ENCODE measurements at places on chromosomes 3 and 15. TPM values are rescaled to one million over a fixed set of nuclear protein-coding genes. Genes with fewer than 3 reads are reported as not detected.

DNA sequence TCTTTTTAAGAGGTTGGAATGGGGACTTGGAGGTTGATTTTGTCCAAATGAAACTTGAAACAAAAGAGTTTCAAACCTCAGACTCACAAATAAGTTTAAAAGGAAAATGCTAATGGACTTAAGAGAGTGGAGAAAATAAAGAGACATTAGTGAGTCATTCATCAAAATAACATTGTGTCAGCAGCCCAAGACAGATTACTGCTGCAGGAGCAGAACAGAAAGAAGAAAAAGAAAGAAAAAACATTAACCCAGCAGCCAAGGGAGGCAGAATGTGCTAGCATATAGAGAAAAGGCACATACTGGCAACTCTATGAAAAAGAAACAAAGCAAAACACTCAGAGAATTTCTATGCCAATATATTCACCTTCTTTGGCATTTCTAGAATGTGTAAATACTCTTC, 42.6 kb downstream of the ADAMTS9 start:
- no peaks in the 10 kb centered on the region for H3K27me3 ChIP-seq
- peak overlapping the region; percentile 18 for H3K27ac ChIP-seq
- H3K36me3 ChIP-seq, result no peaks in the 10 kb centered on the region
- no peak for DNase-seq
- H3K4me3 ChIP-seq, result no peak overlapping the region

GRCh38 chr3:24495326-24495994, 810 bp upstream of the THRB start:
- peak overlapping the region; percentile 87 for H3K27ac ChIP-seq
- no peaks in the 10 kb centered on the region for H3K27me3 ChIP-seq
- peak; percentile 42 for DNase-seq
- peak overlapping the region; percentile 95 for H3K4me3 ChIP-seq

- DNase-seq, result no peak
- H3K27ac ChIP-seq, result no peak overlapping the region
- H3K27me3 ChIP-seq, result no peaks in the 10 kb centered on the region
- no peaks in the 10 kb centered on the region for H3K4me1 ChIP-seq
- H3K4me3 ChIP-seq, result no peak overlapping the region
Measured at GRCh38 chr3:53202331-53203015, 41.5 kb downstream of the PRKCD start.

DNA sequence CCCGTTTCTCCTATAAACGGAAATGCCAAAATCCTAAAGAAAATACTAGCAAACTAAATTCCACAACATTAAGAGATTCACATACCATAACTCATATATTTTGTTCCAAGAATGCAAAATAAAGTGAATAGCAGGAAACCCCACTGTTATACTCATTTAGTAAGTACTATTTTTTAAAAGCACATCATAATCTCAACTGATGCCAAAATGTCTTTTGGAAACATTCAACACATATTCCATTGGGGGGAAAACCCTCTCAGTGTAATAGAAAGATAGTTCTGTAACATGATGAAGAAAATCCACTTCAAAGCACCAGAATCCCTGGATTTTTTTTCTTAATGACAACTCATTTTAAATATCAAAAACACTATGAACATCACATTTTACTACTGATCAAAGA, 93.0 kb upstream of the EIF1B start:
- DNase-seq, result no peak
- H3K36me3 ChIP-seq, result no peaks in the 10 kb centered on the region
- no peak overlapping the region for H3K27ac ChIP-seq
- H3K4me3 ChIP-seq, result no peak overlapping the region

GRCh38 chr3:126033765-126034164, 50.2 kb downstream of the SLC41A3 start:
- no peak for DNase-seq
- peak overlapping the region; percentile 73 for H3K27ac ChIP-seq
- no peak overlapping the region for H3K4me3 ChIP-seq
- H3K27me3 ChIP-seq, result no peaks in the 10 kb centered on the region
- peaks cover 5% of the 10 kb centered on the region for H3K4me1 ChIP-seq

DNA sequence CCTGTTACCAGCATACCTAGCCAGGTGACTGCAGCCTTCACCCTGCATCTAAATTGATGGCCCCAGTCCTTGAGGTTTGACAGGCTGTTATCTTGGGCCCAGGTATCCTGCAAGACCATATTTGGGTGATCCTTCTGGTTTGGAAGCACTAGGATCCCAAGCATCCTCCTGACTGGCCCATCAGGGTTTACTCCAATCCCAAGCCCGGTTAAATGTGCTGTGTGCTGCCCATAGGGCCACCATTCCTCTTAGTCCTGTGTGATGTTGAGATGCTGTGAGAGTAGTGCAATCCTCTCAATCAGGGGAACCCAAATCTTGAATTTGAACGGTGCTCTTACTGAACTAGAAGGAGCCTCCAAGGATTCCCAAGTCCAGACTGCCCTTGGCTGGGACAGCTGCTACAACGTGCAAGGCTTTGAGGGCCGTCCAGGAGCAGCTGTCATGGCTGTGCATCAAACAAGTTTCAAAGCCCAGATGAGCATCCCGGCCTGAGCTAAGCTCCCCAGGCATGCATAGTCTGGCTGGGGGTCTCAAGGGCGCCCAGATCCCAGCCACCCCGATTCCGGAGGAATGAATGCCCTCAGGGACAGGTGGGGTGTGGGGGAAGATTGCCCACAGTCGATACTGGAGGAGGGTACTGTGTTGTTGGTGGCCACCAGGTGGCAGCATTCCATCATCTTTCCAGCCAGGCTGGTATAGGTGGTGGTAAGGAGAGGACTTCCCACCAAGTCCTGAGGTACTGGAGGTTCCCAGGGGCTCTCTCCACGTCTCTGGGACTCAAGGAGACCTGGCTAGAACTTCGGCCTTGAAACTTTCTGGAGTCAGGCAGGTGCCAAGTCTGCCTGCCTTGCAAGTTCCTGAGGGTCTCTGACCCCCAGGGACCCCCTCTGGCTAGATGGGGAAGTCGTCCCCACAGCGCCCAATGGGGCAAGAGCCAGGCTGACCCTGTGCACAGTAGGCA, 32.6 kb downstream of the RBM5 start:
- H3K4me1 ChIP-seq, result peaks cover 3% of the 10 kb centered on the region
- peak; percentile 77 for DNase-seq
- no peak overlapping the region for H3K27ac ChIP-seq
- H3K27me3 ChIP-seq, result no peaks in the 10 kb centered on the region
- no peak overlapping the region for H3K4me3 ChIP-seq
- H3K36me3 ChIP-seq, result no peaks in the 10 kb centered on the region

DNA sequence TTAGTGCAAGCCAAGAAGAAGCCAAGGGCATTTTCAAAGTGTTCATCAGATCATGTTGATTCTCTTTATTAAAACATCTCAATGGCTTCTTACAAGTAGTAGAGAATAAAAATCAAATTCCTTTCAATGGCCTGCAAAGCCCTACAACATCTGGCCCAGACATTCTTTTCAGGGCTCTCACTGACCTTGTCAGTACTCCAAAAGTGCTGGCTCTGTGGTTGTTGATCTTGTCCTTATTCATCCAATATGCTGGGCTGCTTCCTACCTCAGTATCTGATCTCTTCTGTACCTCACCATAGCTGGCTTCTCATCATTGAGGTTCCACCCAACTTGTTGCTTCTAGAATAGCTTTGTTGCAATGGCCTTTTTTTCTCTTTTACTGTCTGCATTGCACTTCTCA, 74.0 kb upstream of the SAMMSON start:
- peaks cover 3% of the 10 kb centered on the region for H3K4me1 ChIP-seq
- H3K4me3 ChIP-seq, result no peak overlapping the region
- no peak overlapping the region for H3K27ac ChIP-seq
- DNase-seq, result no peak
- H3K36me3 ChIP-seq, result no peaks in the 10 kb centered on the region

DNA sequence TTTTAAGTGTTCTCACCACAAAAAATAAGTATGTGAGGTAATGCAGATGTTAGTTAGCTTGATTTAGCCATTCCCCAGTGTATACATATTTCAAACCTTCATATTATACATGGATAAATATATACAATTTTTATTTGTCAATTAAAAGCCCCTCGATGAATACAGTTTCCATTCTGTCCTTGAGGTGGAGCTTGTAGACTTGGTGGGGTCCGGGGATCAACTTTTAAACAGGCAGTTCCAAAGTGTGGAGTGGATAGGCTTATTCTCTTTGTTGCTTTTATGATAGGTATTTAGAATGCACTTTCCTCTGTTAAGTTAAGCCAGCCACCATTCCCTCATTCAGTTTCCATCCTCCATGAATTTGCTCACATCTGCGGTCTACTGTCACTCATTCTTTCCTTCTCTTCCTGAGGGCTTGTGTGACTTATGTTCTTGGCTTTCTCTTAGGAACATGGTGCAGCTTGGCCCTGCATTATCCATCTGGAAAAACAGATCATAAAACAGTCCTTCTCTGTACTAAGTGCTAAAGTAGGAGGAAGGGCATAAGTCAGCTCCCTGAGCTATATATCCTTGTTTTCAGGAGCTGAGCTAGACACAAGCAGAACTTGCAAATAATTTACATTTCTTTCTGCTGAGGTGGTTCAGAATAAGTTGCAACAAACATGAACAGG, 149.1 kb downstream of the NFKBIZ start:
- no peaks in the 10 kb centered on the region for H3K36me3 ChIP-seq
- no peaks in the 10 kb centered on the region for H3K27me3 ChIP-seq
- no peak overlapping the region for H3K4me3 ChIP-seq
- H3K4me1 ChIP-seq, result no peaks in the 10 kb centered on the region
- no peak for DNase-seq

DNA sequence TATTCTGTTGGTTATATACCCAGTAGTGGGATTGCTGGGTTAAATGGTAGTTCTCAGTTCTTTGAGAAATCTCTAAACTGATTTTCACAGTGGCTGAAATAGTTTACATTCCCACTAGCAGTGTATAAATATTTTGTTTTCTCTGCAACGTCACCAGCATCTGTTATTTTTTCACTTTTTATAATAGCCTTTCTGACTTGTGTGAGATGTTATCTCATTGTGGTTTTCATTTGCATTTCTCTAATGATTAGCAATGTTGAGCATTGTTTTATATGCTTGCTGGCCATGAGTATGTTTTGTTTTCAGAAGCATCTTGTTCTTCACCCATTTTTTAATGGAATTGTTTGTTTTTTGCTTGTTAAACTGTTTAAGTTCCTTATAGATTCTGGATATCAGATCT, 612.7 kb upstream of the SGO1 start:
- H3K27ac ChIP-seq, result no peak overlapping the region
- no peaks in the 10 kb centered on the region for H3K4me1 ChIP-seq
- no peaks in the 10 kb centered on the region for H3K36me3 ChIP-seq
- no peak for DNase-seq
- no peaks in the 10 kb centered on the region for H3K27me3 ChIP-seq
- H3K4me3 ChIP-seq, result no peak overlapping the region

GRCh38 chr3:21421096-21421495, 329.9 kb downstream of the ZNF385D start:
- H3K27ac ChIP-seq, result no peak overlapping the region
- H3K4me3 ChIP-seq, result no peak overlapping the region
- no peaks in the 10 kb centered on the region for H3K4me1 ChIP-seq

GRCh38 chr15:65979316-65979715, 110.0 kb downstream of the RAB11A start:
- no peak overlapping the region for H3K27ac ChIP-seq
- H3K36me3 ChIP-seq, result no peaks in the 10 kb centered on the region
- H3K4me1 ChIP-seq, result peaks cover 6% of the 10 kb centered on the region
- no peak overlapping the region for H3K4me3 ChIP-seq

- no peaks in the 10 kb centered on the region for H3K4me1 ChIP-seq
- H3K27ac ChIP-seq, result no peak overlapping the region
- no peak overlapping the region for H3K4me3 ChIP-seq
- no peak for DNase-seq
- H3K36me3 ChIP-seq, result no peaks in the 10 kb centered on the region
- H3K27me3 ChIP-seq, result no peaks in the 10 kb centered on the region
Measured at GRCh38 chr3:175476489-175476888, 617.4 kb downstream of the NAALADL2 start.

GRCh38 chr15:101092156-101092866, 159.5 kb downstream of the CHSY1 start:
- DNase-seq, result no peak
- no peaks in the 10 kb centered on the region for H3K27me3 ChIP-seq
- H3K4me1 ChIP-seq, result no peaks in the 10 kb centered on the region
- H3K36me3 ChIP-seq, result no peaks in the 10 kb centered on the region
- no peak overlapping the region for H3K4me3 ChIP-seq
- peak overlapping the region; percentile 77 for H3K27ac ChIP-seq

- H3K36me3 ChIP-seq, result no peaks in the 10 kb centered on the region
- H3K4me1 ChIP-seq, result no peaks in the 10 kb centered on the region
- no peak for DNase-seq
- no peak overlapping the region for H3K4me3 ChIP-seq
Measured at GRCh38 chr15:39737196-39737550, 45.5 kb downstream of the FSIP1 start.

DNA sequence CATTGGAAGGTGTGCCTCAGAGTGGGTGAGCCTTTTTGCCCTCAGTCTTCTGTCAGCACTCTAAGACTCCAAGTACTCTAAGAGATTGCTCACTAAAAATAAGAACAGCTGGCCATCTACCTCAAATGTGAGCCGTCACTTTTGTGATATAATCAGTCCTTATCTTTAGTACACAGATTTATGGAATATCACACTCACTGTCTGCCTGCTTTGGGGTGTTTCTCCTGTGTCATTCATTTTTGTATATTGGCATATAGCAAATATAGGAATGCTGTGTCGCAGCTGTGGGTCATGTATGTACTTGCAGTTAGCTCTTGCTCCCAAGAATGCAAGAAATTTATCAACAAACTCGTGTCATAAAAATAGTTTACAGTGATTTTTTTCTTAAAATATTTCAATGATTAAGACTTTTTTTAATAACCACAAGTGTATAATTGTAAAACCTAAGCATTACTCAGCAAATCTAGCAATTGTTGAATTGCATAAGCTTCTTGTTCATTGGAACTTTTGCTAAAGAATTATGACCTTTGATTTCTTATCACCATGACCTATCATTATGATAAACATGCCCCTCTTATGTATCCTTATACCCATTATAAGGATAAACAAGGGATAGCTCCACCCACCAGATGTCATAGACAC, 18.8 kb downstream of the SETD5 start:
- H3K27ac ChIP-seq, result no peak overlapping the region
- no peak overlapping the region for H3K4me3 ChIP-seq
- H3K36me3 ChIP-seq, result no peaks in the 10 kb centered on the region
- H3K4me1 ChIP-seq, result no peaks in the 10 kb centered on the region

- H3K4me1 ChIP-seq, result peaks cover 4% of the 10 kb centered on the region
- H3K4me3 ChIP-seq, result no peak overlapping the region
- no peaks in the 10 kb centered on the region for H3K36me3 ChIP-seq
- H3K27me3 ChIP-seq, result peaks cover 12% of the 10 kb centered on the region
- no peak overlapping the region for H3K27ac ChIP-seq
Measured at GRCh38 chr15:77637851-77638692, 5.4 kb upstream of the LINGO1 start.

- H3K27ac ChIP-seq, result no peak overlapping the region
- H3K27me3 ChIP-seq, result no peaks in the 10 kb centered on the region
- no peaks in the 10 kb centered on the region for H3K36me3 ChIP-seq
- no peak for DNase-seq
Measured at GRCh38 chr15:72495007-72495406, 20.9 kb downstream of the ARIH1 start.

Gene GAP43
- total RNA-seq, result not detected

Gene GOLGA8T
- total RNA-seq, result not detected

Gene GHSR
- not detected for total RNA-seq

Gene DLL4
- total RNA-seq, result 18.2 TPM

Gene PCLAF
- total RNA-seq, result not detected

Gene CPN2
- 0.15 TPM for total RNA-seq

Gene TMCO5A
- total RNA-seq, result not detected

Gene CELF6
- 6.8 TPM for total RNA-seq
